ENCODE measurements at places on chromosomes 13 and 19. TPM values are rescaled to one million over a fixed set of nuclear protein-coding genes. Genes with fewer than 3 reads are reported as not detected.

CCDC8 gene
- total RNA-seq = 21.8 TPM

CRTC1 gene
- 3.8 TPM for total RNA-seq

ZNF331 gene
- 16.0 TPM for total RNA-seq

OSCAR gene
- total RNA-seq = 6.3 TPM

TRAPPC6A gene
- total RNA-seq = 22.8 TPM

MCF2L gene
- total RNA-seq = 30.2 TPM

ATP8B3 gene
- total RNA-seq = 0.69 TPM

NXNL1 gene
- total RNA-seq = not detected

CEBPG gene
- 16.5 TPM for total RNA-seq

PRODH2 gene
- total RNA-seq = not detected

JSRP1 gene
- total RNA-seq = not detected

RPS19 gene
- 668 TPM for total RNA-seq

RASA3 gene
- total RNA-seq = 24.2 TPM

All from heart left ventricle (tissue), 16 donors.